ENCODE measurements at places on chromosomes 1 and 21.

DNA sequence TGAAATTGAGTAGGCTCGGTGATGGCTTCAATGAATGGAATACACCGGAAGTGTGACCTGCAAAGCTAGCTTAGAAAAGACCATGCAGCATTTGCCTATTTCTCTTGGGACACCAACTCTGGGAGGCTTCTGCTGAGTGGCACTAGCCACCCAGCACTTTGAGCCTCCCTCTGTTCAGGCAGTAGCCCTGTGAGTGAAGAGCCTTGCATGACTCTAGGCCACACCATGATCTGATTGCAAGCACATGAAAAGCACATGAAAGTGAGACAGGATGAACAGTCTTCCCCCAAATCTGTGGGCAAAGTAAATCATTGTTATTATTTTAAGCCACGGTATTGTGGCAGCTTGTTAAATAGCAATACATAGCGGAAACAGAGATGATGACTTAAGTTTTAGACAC lies 2.8 kb downstream of the CD48 start:
- DNase-seq, result no peak

DNA sequence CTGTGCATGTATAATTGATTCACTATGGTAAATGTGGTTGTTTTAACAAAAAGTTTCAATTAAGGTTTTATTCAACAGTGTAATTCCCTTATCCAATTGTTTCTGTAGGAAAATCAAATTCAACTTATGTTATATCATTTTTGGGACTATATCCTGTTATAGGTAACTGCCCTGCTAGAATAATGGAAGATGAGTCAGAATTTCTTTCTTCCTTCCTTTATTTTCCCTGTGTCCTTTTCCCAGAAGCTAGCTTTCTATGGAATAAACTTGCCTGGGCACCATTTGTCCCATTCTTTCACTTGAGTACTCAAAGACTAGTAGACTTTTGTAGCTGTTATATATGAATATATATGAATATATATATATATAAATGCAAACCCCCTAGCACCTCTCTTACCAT lies 301.3 kb downstream of the TM2D1 start:
- no peak for DNase-seq

DNA sequence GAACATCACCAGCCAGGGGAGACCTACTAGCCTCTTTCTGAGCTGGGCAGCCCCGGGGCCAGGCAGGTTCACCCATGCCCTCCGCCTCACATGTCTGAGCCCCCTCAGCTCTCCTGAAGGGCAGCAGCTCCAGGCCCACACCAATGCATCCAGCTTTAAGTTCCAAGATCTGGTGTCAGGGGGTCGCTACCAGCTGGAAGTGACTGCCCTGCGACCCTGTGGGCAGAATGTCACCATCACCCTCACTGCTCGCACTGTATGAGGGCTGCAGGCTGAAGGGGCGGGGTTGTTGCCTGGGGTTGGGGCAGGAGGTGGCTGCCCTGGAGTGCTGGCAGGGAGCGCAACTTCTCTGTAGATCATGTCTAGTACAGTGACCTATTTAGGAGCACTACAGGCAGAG lies 8.5 kb upstream of the PTPN7 start:
- DNase-seq, result no peak

- no peak for DNase-seq
These were observed 18.7 kb upstream of the CD55 start for GRCh38 chr1:207302618-207303393.

- DNase-seq, result no peak
These were observed 337.3 kb downstream of the PRDM2 start for GRCh38 chr1:14037101-14037847.

GRCh38 chr1:156491151-156491949 lies 9.2 kb downstream of the MEF2D start:
- no peak for DNase-seq
